Stimulated activated CD8-positive, alpha-beta memory T cell treated with anti-CD3 and anti-CD28 coated beads, Interleukin-7, amount 100 ng/mL, for 1 hour (primary cell): ENCODE measurements at places on chromosomes 4 and X.

DNA sequence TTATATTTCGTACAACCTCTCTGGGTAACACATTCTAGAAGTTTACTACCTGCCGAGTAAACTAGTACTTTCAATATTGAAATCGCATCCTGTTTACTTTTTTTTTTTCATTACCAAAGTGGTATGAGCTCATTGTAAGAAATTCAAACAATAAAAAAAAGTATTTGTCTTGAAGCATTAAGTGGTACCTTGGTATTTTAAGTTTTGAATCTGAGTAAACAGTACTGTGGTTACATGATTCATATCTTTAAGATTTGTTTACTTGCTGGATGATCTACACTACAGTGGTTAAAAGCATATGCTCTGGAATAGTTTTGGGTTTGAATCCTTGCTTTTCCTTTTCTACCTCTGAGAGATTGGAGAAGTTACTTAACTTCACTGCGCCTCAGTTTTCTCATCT, 3.8 kb upstream of the MMGT1 start:
- DNase-seq, result no peak

- no peak for DNase-seq
Measured at GRCh38 chr4:18894928-18895327, 873.4 kb upstream of the LCORL start.

DNA sequence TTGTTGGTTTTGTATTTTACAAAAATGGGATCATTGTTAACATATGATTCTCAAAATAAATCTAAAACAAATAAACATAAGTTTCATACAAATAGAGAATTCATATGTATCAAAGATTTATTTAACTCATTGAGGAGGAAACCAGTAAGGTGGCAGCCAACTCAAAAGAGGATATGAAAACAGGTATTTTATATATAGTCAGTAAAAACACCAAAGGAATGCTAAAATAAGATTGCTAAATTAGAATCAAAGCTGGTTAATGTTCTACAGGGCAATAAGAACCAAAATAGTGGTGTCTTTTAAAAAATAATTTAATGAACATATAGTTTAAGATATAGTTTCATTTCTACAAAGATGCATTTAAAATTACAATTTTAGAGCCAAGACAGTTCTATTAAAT, 23.1 kb downstream of the XKRX start:
- no peak for DNase-seq

DNA sequence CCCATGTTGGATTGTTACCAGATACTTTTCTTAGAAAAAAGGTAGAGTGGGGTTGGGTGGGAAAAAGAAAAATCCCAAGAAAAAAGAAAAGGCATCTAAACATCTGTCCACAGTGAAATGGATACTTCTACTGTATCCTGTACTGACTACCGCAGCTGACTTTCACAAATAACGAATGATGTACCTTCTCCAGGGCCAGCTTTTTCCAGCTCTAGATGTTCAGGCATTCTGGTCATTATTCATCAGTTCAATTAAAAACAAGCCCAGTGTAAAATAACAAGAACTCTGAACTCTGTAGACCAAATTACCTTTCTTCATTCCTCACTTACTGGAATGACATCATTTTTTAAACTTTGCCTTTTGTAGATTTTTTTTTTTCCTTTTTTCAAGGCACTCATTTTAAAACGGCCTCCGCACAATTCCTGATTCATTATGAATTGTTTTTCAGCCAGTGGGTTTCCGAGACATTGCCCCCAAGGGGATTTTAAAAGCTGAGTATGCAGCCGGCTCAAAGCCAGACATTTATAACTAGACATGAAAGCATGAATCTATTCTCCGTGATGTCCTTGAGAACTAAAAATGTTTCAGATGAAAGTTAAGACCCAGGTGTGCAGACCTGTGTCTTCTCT, 113.5 kb downstream of the PRKX start:
- no peak for DNase-seq

DNA sequence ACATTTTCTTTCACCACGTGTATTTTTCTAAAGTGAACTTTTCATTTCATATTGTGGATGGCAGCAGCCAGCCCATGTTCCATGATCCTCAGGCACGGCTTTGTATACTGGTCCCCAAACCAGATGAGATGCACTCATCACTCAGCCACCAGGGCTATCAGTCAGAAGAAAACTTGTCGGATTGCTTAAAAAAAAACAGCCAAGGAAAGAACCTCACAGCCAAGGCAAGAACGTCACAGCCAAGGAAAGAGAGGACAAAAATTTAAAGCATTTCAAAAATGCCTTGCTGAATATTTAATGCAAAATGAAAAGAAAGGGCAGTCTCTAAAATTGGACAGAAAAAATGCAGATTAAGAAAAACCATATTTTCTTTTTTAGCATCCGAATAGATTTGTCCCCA, 333.3 kb downstream of the PDGFC start:
- no peak for DNase-seq

DNA sequence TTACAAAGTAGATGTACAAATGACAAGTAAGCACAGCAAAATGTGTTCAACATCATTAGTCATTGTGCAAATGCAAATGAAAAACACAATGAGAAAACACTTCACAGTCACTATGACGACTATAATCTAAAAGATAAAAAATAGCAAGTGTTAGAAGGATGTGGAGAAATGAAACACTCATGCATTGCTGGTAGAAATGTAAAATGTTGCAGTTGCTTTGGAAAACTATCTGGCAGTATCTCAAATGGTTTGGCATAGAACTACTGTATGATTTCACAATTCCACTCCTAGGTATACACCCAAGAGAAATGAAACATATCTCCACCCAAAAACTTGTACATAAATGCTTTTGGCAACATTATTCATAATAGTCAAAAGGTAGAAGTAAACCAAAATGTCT, 459.7 kb upstream of the TRAM1L1 start:
- no peak for DNase-seq

DNA sequence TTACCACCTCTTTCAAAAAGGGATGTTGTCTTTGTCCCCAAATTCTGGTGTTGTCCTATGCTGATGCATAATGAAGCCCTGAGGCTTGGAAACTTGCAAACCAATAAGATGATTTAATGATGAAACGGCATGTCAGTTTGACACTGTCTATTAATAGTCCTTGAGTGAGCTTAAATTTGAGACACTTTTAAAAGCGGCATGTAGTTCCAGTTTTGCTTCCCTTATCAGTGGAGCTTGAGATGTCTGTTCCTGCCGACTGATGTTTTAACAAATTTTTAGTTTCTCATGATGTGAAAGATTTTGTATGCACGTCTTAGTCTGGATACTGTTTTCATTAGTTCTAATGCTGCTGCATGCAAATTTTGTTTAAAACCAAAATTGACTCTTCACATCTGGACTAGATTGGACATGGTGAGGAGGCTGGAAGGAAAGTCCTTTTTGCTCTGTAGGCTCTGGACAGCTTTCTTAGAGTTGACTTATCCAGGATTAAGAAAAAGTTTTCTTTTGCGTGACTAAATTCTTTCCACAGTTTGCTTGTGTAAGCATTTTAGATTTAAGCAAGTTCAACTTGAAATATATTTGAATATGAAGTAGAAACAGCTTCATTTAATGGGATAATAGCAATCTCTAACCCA, 11.7 kb downstream of the C1GALT1C1 start:
- no peak for DNase-seq

GRCh38 chr4:185138161-185138560, 4.9 kb upstream of the SLC25A4 start:
- no peak for DNase-seq

DNA sequence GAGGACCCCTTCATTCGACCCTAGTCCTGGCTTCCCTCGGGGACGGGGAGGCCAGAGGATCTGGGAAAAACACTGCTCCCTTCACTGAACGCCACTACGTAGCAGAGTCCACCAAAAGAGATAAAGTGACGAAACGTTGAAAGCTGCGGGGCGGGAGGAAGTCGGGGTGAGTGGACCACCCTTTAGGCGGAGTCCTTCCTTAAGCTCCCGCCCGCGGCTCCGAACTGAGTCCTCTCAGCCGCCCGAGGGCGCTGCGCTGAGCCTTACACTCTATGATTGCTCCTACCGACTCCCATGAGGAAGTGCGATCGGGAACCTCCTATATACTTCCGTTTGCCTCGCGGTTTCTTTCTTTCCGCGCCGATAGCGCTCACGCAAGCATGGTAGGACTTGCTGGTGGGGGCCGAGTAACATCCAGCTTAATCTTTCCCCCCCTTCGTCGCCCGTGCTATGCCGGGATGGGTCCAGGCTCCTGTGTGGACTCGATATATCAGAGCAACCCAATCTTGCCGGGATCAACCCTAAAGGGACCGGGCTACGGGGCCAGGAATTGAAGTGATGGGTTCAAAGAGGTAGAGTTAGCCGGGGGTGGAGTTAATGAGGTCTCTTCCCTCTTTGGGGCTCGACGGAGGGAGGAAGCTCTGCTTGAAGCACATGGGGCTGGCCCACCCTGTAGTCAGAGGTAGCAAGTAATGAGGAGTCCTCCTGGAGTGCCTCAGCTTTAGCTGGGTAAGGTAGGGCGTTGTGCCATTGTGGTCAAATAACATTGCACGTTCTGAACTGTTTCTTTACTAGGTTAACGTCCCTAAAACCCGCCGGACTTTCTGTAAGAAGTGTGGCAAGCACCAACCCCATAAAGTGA, at the start of gene RPL36A:
Gene RPL36A, plus strand, starts transcription at position 348 of the 862 bp plus-strand sequence. Its CDS starts 33 bp downstream, at position 381.
- peak; percentile 55 for DNase-seq

GRCh38 chrX:123454712-123455431, 270.8 kb downstream of the GRIA3 start:
- no peak for DNase-seq

DNA sequence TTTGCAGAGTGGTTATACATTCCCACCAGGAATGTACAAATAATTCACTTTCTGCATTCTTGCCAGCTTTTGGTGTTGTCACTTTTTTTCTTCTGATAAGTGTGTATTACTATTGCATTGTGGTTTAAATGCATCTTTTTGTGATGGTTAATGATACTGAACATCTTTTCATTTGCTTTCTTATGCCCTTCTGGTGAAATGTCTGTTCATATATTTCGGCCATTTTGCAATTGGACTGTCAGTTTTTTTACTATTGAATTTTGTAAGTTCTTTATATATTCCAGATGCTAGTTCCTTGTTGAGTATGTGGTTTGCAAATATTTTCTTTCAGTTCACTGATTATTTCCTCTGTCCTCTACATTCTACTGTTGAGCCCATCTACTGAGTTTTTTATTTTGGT, 19.4 kb upstream of the BMP2K start:
- DNase-seq, result no peak

GRCh38 chr4:7335344-7336066, 99.2 kb downstream of the PSAPL1 start:
- DNase-seq, result no peak

DNA sequence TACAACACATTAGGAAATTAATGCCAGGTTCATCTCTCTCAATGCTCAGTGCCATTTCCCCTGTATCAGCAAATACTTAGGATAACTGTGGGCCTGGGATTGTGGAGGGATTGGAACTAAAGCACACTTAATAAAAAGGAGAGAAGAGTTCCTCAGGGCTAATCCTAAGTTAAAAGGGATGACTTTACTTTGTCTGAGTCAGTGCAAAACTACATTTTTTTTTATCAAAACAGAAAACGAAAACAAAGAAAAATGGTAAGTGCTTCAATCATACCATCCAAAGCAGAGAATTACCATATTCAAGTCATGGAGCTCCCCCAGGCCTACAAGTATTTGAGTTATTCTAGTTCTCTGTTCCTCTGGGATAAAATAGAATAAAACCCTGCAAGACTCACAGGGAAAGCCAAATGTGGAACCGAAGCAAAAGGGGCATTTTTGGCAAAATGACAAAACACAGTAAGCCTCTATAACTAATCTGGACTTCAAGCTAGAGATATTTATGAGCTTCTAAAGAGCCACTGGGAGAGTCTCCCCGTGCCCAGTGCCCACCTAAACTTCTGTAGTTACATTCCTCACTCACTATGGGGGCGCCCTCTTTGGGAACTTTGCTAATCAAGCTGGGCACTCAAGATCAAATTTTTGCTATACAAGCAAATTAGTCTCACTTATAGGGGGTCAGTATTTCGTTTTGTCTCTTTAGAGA, 53.4 kb downstream of the PALLD start:
- DNase-seq, result no peak

GRCh38 chr4:117084866-117085701, at the start of gene TRAM1L1:
Gene TRAM1L1 (minus strand): TSS chr4:117085576. CDS start chr4:117085393, 183 bp downstream.
- no peak for DNase-seq

DNA sequence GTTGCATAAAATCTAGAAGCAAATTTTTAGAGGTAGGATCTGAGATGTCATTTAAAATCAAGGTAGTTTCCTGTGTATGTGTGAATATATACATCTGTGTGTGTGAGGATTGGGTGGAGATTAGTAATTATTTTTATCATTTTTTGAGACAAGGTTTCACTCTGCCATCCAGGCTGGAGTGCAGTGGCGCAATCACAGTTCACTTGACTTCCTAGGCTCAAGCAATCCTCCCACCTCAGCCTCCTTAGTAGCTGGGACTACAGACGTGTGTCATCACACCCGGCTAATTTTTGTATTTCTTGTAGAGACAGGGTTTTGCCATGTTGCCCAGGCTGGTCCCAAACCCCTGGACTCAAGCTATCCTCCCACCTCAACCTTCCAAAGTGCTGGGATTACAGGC, 188.3 kb downstream of the RAPGEF2 start:
- DNase-seq, result no peak

DNA sequence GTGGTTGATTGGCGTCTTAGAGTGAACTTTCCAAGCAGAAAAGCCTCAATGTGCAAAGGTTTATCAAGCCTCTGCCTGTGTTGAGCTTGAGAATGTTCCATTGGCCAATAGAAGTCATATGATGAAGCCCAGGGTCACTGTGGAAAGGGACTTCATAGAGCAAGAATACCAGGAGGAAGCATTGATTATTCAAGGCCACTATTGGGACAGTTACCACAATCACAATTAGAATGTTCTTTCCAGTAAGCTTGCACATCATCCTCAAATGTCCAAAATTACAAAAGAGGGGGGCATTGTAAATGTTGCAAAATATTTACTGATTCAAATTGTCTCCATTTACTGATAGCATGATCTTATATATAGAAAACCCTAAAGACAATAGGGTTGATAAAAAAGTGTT, 32.9 kb upstream of the NDP start:
- DNase-seq, result no peak

GRCh38 chr4:182219411-182220056, 23.7 kb upstream of the TENM3 start:
- DNase-seq, result no peak
